ENCODE measurements at places on chromosomes 1 and 21.

DNA sequence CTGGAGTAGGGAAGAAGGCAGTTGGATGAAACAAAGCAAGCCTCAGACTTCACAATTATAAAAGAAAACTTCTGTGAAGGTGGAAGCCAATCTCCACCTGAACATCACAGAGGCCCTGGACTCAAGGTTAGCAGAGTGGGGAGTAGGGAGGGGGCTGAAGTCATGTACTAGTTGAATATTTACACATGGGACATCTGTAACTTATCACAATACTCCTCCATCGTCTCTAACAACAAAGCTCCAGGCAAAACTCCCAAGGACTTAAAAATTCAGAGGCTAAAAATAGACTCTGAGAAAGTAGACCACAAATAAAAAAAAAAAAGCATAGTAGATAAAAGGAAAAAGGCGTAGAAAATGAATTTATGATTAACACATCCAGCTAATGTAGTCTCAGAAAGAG, 326.3 kb upstream of the PKN2 start:
- DNase-seq, result no peak

DNA sequence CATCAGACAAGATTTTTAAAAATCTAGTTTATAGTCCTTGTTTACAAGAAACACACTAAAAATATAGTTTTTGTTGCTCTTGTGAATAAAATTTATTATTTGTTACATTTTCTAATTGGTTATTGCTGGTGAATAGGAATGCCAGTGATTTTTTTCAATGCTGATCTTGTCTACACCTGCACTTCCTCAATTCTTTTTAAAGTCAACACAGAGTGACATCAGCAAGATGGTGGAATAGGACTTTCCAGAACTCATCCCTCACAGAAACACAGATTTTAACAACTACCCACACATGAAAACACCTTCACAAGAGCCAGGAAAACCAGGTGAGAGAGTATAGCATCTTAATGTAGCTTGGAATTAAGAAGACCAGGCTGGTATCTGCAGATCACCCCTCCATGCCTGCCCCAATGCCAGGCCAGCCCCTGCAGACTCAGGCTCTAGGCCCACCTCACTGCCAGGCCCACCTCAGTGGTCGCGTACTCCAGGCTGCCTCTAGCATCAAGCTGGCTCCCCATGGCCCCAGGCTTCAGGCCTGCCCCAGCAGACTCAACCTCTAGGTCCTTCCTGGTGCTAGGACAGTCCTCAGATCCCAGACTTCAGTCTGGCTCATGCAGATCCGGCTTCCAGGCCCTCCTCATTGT, 117.6 kb downstream of the WDR3 start:
- DNase-seq, result no peak

DNA sequence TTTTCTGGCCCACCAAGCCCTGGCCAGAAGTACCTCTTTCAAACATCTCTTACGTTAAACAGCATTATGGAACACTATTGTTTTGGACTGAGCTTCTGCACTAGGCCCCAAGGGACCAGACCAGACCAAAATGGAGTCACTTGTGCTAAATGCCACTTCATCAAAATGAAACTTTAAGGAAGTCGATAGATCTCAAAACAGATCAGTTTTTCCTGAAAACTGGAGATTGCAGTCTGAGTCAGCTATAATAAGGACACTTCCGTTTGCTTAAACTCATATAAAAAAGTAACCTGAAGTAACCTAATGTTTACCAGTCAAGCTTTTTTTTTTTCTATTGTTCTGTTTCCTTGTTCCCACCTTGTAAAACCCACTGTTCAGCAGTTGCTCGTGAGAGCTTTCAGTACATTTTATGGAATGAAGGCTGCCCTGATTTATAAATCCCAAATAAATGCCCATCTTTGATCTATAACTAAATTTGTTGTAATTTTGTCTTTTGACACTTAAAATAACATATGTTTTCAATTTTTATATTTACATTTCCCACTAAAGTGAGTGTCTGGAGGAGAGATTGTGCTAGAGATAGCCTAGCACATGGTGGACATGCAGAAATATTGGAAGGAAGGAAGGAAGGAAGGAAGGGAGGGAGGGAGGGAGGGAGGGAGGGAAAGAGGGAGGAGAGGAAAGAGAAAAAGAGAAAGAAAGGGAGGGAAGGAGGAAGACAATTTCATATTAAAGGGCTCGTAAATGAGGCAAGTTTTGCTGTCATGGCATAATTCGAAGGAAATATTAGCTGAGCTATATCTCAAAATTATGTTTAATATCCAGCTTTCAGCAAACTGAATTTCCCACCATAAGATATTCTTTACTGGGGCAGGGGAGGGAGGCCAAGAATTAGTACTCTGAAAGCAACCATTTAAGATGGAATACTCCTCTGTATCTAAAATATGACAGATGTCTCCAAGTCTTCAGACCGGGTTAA, 77.0 kb upstream of the CXADR start:
- DNase-seq, result no peak

GRCh38 chr1:153771261-153771660, 3.9 kb upstream of the SLC27A3 start:
- no peak for DNase-seq

DNA sequence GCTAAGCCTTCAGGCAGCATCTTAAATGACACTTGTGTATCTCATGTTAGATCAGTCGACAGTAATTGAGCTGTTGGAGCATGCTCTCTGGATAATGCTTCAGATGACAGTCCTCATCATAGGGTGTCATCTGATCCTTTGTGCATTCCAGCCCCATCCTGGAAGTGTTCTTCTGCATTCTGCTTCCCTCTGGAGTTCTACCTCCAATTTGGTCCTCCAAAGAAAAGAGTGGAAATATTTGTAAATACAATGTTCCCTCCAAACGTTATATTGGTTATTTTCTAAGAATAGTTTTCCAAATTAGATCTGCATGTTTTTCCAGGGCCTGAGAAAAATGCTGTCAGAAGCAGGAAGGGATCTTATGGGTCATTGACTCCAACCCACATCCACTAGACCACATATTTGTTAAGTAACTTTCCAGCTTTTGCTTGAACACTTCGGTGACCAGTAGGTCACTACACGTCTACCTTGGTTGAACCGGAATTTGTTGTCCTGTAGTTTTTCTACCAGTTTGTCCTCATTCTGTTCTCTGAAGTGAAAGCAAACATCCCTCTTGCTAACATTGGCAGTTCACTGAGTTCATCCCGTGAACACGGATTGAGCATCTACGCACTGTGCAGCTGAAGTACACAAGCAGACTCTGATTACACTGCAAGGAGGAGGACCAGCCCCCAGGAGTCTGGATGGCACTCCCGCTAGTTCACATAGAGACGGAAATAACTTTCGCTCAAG, 136.0 kb downstream of the TLR5 start:
- DNase-seq, result no peak

- no peak for DNase-seq
Observed at GRCh38 chr1:38724160-38725131, 135.1 kb downstream of the RRAGC start.

Measured in omental fat pad (tissue), 4 donors.